ENCODE measurements at places on chromosomes 4 and X.

DNA sequence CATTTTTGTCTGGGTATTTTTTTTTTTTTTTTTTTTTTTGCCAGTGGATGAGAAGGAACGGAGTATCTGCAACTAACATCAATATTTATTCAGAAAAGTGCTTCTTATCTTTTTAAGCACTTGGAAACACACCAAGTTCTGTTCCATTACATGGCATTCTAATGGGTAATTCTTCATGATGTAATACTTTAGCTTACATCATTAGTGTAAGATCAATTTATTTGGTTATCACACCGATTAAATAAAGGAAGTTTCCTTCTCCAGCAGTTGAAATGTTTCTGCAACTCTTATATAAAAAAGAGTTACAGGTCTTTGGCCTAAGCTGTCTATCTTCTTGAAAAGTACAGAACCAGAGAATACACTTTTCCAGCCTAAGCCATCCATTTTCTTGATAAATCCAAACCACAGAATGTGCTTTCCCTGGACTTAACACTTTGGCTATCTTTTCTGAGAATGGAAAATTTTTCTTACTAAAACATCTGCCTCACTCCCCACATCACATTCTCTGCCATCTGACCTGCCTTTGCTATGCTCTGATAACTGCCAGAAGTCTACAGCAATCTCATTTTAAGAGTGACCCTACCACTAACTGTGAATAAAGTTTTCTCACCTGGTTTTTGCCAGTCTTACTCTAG, 191.9 kb upstream of the MAB21L2 start:
- no peak for DNase-seq

GRCh38 chrX:11728556-11728955, 29.5 kb upstream of the MSL3 start:
- DNase-seq = no peak

- DNase-seq = no peak
Measured at GRCh38 chr4:166012129-166013030, 139.3 kb downstream of the TLL1 start.

DNA sequence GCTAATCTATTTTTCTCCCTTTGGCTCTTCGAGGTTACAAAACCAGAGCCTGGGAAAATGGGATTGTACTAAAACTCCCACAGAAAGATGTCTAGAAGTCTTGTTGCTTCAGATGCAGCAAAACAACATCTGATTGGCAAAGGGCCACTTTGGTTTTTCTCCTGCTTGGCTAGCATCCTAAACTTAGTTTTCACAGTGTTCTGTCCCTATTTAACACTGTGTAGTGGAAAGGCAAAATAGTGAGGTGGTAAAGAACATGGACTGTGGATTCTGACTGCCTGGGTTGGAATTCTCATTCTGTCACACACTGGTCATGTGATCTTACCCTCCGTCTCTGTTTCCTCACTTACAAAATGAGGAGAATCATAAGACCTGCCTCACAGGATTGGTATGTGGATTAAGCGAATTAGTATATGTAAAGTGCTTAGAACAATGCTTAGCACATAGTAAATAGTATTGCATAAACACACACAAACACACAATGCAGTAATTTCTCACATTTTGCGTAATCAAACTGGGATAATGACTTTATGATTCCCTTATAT, 23.5 kb downstream of the TIGD2 start:
- no peak for DNase-seq

DNA sequence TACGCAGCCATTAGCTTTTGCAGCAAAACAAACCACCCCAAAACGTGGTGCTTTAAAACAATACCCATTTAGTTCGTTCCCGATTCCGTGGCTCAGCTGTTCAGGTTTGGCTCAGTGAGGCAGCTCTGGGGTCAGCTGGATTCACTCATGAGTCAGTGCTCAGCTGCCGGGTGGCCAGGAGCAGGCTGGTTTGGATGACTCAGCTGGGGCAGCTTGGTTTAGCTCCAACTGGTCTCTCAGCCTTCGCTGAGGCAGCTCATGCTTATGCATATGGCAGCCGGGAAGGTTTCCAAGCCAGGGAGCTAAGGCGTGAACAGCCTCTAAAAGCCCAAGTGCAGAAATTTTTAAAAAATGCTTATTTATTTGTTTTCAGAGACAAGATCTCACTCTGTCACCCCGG, 13.3 kb upstream of the CD99 start:
- DNase-seq = peak; percentile 59

DNA sequence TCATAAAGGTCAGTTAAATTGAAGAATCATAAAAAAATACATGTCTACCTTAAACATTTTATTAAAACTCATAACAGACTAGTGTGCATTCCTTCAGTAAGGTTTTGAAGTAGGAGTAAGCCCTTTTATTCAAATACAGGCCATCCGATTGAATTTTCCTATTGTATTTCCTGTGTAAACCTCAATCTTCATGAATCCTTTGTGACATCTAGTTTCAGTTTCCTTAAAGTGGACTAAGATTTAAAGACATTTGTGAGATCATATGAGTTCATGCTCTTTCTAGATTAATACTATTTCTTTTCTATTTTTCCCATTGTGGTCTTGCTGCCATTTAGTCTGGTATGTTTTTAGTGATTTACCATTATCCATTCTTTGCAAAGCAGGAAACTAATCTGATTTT, 644.7 kb upstream of the BOD1L1 start:
- no peak for DNase-seq

GRCh38 chrX:113400193-113400704, 559.6 kb upstream of the AMOT start:
- DNase-seq = peak; percentile 31

DNA sequence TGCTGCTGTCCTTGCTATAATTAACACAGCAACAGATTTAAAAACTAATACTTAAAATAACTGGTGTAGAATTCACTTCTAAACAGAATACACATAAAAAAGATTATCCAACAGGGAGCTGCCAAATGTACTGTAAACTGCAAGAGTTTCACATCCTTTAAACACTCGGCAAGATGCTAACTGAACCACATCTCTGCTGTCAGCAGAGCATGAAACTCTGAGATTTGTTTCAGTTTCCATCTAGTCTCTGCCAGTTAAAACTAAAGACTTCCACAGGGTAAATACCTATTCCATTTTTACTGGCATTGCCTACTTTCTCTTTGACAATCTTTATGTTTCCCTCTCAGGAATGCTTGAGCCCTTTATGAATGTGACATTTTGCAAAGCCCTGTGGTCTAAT, 127.7 kb downstream of the SLC7A11 start:
- no peak for DNase-seq

DNA sequence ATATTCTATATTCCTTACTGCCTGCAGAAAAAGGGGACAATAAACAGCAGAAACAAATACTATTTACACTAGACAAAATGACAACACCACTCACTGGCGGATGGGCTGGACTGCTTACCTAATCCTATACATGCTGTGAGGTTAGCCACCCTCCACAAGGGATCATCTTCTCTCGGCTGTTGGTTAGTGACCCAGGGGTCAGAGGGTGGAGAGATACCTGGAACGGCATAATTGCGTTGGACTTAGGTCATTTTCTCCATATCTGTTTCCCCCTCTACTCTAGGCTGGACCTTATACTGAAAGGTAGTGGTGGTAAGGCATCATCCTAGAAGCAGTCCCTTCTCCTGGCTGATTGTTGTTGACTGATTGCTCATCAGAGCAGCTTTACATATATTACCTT, 286.8 kb upstream of the UGT8 start:
- DNase-seq = no peak

GRCh38 chr4:105304085-105304484, 157.4 kb downstream of the TET2 start:
- no peak for DNase-seq

DNA sequence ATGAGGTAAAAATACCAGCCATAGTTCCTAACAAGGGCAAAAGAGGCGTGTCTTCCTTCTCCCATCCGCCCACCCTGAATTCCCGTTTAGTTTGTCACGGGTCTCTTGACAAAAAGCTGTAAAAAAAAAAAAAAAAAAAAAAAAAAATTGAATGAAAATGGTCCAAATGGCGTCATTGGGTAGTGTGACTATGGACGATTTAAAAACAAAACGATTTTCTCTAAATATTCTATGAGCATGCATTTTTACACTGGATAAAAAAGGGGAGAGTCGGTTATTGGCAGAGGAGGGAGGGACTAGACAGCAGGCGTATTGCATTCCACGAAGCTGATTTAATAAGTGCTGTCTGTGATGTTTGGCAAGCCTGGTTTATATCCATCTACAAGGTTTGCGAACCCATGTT, at the start of gene FAM133A:
FAM133A (plus strand) TSS at position 338 of the 403 bp plus-strand sequence. CDS start 35,214 bp downstream, outside the sequence.
- DNase-seq = no peak

GRCh38 chr4:103493450-103494159, 226.2 kb downstream of the TACR3 start:
- DNase-seq = no peak

DNA sequence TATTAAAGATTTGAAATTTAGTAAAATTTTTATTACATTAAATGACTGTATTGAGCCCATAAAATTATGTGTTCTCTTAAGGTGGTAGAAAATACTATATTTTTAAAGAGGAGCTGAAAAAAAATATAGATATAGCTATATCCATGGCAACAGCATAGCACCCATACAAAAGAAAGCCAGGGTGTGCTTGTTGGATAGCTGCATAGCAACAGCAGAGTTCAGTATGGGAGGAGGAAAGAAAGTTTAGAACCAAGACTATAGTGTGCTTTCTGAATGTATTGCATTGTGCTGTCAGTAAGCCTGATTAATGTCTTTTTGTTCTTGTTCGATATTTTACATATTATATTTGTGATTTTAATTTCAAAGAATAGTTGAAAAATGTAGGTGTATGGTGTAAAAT, 78.4 kb downstream of the GRID2 start:
- no peak for DNase-seq

GRCh38 chr4:58808817-58809216, 1698.6 kb upstream of the IGFBP7 start:
- DNase-seq = no peak

DNA sequence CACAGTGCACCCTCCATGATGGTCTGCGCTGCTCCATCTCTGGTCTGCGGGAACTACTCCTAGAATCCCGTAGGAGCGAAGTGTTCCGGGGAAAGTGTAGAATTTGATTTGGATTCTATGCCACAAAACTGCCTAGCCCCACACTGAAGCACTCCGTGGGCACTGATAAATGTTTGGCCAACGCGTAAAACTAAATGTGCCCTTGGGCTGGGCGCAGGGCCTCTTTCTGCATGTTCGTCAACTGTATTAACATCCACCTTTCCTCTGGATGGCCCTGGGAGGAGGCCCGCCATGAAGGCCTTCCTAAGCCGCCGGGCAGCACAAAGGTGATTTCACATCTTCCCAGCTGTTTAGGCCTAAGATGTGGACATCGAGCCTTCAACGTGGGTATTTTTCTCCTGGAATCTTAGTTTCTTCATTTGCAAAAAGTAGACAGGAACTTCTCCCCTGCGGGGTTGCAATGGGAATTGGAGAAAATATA, 2.6 kb downstream of the MSX1 start:
- DNase-seq = peak; percentile 47

DNA sequence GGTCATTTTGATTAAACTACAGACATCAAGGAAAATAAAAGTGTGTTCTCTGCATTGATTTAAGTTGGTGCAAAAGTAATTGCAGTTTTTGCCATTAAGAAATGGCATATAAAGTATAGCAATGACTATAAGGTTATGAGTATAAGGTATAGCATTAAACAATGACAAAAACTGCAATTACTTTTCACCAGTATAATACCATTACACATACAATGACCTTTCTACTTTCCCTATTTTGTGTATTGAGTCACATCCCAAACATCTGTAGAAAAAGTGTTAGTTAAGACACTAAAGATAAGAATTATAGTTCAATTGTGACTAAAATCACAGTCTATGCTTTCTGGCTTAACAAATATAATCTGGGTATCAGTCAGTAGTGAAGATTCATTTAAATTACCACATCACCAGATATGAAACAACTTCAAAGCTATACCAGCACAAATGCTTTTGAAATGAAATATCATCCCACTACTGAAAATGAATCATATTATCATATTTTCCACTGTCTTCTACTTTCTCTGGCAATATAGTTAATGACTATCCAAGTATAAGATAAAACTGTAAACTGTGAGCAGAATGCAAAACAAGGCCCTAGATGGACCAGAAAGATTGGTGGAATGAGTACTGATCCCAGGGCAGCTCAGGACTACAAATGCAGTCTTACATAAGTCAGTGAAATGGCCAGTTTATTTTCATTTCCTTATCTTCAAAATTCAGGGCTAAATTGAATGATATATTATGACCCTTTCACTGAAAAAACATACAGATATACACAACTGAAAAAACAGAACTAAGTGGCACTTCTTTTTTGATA, 241.1 kb downstream of the ANTXR2 start:
- DNase-seq = no peak

- no peak for DNase-seq
Measured at GRCh38 chr4:81498551-81499099, 26.9 kb upstream of the RASGEF1B start.

- DNase-seq = no peak
Measured at GRCh38 chrX:30965767-30966166, 76.7 kb upstream of the TAB3 start.

GRCh38 chr4:152290366-152290921, 245.4 kb downstream of the FBXW7 start:
- DNase-seq = no peak

DNA sequence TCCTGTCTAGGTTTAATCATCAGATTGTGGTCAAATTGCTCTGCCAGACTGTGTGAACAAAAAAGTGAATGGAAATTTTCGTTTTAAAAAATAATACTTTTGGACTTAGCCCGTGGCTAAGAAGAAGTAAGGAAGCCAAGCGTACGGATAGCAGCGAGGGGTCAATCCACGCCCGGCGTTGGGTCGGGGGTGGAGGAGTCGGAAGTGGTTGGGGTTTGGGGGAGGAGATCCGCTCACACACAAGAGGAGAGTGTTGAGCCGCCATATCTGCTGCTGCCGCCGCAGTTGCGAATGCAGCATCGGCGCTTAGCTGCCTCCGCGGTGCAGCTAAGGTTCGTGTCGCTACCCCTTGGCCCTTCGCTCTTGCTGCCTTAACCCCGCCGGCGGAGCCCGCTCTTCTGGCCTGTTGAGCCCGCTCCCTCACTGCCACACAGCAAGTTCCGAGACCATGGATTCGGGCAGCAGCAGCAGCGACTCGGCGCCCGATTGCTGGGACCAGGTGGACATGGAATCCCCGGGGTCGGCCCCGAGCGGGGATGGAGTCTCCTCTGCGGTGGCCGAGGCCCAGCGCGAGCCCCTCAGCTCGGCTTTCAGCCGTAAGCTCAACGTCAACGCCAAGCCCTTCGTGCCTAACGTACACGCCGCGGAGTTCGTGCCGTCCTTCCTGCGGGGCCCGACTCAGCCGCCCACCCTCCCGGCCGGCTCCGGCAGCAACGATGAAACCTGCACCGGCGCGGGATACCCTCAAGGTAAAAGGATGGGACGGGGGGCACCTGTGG, at the start of gene GSPT2:
GSPT2 (plus strand) TSS at position 264 of the 779 bp plus-strand sequence; CDS start at position 449, 185 bp downstream.
- peak; percentile 80 for DNase-seq

DNA sequence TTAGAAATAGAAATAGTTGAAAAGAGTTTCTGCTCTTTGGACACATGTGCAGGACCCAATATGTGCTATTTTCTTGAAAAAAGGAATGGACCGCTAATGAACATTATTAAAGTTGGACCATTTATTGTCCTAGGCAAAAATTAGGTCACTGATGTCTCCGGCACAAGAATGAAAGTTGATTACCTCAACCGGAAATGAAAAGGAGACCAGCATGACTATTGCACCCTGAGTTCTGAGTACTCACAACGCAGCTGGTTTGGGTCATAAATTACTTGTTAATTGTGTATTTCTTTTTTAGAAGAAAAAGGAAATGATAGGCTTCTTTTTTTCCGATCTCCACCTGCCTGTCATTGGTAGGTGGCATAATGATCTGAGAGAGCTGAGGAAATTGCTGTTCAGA, 232.7 kb downstream of the ARHGAP24 start:
- DNase-seq = no peak

- DNase-seq = peak; percentile 87
Measured at GRCh38 chrX:48695925-48696300, 621 bp upstream of the SUV39H1 start.
